ENCODE measurements at places on chromosomes 2 and 18.

DNA sequence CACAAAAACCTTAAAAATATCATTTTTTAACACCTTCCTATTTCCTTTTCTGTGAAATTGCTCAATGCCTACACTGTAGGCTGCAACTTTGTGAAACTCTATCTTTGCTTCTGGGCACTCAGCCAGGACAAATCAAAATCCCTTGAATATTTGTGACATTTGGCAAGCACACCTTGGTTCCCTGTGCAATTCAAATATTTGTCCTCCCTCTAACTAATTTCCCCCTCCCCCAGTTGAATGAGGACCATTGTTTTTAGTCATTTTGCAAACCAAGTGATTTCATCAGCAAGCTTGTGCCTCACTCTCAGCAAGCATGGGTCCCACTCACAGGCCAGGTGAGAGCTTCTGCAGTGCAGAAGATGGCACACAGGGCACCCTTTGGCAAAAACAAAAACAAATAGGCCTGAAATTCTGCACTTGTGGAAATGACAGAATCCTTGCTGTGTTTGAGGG is 541.5 kb downstream of the CNTNAP5 start:
- no peak for DNase-seq

GRCh38 chr2:172772633-172773032 is 37.0 kb downstream of the RAPGEF4 start:
- no peak for DNase-seq

DNA sequence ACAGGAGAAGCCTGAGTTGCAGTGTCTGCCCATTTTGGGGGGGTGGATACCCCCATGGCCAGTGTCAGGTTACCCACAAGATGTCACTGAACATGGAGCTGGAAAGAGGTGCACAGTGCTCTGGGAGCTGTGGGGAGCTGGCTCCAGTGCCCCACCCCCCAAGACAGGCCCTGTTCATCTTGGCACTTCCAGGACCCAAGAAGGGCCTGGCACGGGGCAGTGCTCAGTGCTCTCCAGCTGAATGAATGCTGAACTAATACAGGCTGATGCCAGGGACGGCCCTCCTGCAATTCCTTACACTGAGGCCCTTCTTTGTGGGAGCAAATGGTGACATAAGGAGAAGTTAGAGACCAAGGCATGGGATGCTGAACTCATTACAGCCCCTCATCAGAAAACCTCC is 163.4 kb upstream of the GLI2 start:
- DNase-seq, result no peak

DNA sequence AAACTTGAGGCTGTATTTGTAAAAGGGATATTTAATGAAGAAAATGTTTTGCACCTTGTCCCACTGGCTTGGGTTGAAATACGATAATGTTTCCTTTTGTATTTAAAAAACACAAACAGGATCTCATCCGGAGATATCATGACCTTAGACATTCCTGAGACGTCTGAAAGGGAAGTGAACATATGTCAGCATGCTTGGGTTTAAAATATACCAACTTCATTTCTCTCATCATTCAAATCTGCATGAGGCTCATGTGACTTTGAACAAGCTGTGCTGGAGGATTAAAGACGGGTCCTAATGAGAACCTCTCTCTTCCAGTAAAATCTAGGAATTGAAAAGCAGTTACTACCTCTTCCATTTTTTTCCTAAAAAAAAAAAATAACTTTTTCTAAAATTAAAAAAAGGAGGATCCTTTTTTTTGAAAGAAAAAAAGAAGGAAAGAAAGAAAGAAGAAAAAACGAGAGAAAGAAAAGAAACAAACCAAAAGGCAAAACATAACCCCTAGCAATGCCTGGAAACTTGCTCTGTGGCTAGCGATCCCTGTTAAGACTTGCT is 106.8 kb upstream of the ZFP36L2 start:
- DNase-seq, result no peak

- DNase-seq, result no peak
These were observed 56.2 kb upstream of the CCDC85A start for GRCh38 chr2:56127463-56128152.

- DNase-seq, result no peak
These were observed 200.3 kb downstream of the CD226 start for GRCh38 chr18:69747388-69747787.

GRCh38 chr2:44537264-44537663 is 175.5 kb downstream of the CAMKMT start:
- no peak for DNase-seq

DNA sequence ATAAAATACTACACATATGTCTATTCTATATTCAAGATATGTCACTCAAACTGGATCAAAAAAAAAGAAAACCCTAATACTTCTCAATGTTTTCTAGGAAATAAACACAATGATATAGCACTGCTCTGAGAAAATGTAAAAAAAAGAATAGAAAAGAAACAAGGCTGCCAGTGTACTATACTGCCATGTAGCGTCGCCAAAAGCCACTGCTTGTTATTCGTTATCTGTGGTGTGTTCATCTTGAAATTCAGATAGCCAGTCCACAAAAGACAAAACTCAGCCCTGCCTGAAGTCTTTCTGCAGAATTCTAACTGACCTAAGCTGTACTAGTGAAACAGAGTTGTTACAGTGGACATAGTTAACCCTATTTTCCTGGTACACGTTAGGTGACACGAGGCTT is 12.2 kb upstream of the YPEL5 start:
- DNase-seq, result no peak

GRCh38 chr2:73105511-73105971 is 7.2 kb downstream of the RAB11FIP5 start:
- DNase-seq, result no peak

GRCh38 chr2:47079515-47080412 is 75.3 kb downstream of the STPG4 start:
- DNase-seq, result no peak

DNA sequence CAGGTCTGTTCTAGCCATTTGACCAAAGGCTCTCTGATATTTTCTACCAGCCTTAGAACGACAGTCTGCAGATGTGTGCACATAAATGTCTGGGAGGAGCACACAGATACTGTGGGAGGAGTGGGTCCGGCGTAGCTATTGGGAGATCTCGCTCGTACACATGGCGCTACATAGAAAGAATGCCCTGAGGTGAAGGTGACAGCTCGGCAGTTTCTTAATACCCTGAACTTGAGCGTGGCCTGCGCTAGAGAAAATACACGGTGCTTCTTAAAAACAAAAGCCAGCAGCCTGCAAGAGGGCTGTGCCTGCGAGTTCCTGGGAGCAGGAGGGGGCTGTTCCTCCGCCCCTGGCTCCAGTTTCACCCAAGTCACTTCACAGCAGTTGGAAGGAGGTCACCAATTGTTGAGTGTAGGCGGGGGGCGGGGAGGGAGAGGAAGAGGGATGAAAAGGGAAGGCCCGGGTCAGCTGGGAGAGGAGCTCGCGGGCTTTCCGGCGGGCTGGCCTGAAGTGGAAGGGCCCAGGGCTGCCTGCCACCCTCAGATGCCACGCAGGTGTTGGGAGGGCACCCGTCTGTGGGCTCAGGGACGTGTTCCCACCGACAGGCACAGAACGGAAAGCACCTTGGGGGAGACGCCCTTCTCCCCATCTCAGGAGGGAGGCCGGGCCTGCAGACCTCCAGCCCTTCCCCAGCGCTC is 124.7 kb upstream of the ZNF516 start:
- no peak for DNase-seq

- DNase-seq, result no peak
These were observed 82.3 kb downstream of the VAPA start for GRCh38 chr18:9996094-9996493.

DNA sequence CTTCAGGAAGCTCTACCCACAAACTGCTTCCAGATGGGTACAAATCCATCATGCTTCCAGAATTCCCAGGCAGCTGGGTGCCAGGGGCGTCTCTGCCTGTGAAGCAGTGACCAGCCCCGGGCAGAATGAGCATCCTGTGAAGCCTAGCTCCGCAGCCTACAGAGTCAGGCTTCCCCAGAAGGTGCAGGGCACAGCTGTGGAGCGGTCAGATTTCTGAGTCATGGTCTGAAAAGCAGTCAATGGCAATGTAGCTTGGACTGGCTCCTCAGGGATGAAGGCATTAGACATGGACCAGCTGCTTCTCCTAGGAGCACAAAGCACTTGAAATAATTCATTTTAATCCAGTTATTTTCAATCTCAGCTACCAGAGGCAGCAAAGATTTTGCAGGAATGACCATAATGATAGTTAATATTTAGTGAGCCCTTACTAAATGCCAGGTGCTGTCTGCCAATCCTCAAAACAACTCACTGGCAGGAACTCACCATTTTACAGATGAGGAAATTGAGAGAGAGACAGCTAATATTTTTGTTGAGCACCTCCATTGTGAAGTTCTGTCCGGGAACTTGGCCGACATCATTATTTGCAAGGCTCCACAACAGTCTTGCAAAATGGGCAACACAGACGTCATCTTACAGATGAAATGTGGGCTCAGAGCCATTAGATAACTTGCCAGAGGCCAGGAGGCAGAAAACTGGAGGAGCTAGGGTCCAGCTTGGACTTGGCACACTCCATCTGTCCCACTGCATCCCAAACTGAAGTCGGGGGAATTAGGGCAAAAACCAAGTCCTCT is 31.7 kb downstream of the ACMSD start:
- no peak for DNase-seq

- peak; percentile 85 for DNase-seq
These were observed 1.4 kb upstream of the CD226 start for GRCh38 chr18:69948919-69949537.

DNA sequence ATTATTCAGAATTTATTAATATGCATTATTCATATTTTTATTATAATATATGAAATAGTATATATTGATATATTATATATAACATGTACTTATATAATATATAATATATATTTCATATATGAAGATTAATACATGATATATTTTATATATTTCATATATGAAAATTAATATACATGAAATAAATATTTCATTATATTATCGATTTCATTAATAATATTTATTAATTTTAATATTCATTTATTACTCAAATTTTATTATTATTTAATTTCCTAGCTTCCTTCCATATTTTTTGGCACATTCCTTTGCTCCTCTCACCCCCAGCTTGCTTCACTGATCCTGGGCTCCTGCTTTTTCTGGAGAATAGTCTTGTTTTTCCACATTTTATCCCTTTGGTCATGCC is 29.7 kb downstream of the CD8B2 start:
- DNase-seq, result no peak

- no peak for DNase-seq
These were observed 77.3 kb downstream of the CLIP4 start for GRCh38 chr2:29192526-29192925.

GRCh38 chr2:234404957-234405356 is 91.9 kb downstream of the ARL4C start:
- DNase-seq, result no peak

GRCh38 chr2:10447895-10448575 is at the start of gene ODC1:
Gene ODC1, minus strand, starts transcription at chr2:10448327. Its CDS starts 3,295 bp downstream, at chr2:10445032.
- peak; percentile 96 for DNase-seq

DNA sequence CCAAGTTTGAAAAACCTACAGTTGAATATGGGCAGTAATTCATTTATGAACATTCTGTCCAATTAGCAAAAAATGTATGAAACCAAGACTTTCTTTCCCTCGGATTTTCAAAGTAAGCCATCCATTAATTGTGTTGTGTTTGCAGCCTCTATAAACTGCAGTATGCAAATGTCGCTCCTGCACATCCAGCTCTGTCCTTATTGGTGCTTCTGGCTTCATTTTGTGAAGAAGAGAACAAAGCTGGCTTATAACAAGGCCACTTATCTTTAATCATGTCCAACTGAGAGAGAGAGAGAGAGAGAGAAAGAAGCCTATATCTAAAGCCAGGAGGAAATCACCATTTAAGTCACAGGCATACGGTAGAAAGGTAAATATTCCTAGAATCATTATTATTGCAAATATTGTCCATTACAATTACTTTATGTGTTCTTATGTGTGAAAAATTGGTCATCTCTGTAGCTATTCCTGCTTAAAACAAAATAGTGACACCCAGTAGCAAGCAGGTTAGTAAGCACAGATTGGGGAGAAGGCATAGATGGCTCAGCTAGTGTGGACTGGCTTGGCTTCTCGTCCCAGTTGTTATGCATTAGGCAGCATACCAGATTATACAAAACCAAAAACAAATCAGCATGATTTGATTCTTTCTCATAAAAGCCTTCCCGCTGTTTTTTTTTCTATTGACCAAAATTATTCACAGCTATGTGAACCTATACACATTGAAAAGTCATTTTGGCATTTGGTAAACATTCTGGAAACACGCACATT is 726.4 kb upstream of the SOX11 start:
- no peak for DNase-seq

- no peak for DNase-seq
These were observed 183.6 kb upstream of the MAP2 start for GRCh38 chr2:209240204-209240603.

- no peak for DNase-seq
These were observed 1.6 kb upstream of the ERMN start for GRCh38 chr2:157327200-157327599.

DNA sequence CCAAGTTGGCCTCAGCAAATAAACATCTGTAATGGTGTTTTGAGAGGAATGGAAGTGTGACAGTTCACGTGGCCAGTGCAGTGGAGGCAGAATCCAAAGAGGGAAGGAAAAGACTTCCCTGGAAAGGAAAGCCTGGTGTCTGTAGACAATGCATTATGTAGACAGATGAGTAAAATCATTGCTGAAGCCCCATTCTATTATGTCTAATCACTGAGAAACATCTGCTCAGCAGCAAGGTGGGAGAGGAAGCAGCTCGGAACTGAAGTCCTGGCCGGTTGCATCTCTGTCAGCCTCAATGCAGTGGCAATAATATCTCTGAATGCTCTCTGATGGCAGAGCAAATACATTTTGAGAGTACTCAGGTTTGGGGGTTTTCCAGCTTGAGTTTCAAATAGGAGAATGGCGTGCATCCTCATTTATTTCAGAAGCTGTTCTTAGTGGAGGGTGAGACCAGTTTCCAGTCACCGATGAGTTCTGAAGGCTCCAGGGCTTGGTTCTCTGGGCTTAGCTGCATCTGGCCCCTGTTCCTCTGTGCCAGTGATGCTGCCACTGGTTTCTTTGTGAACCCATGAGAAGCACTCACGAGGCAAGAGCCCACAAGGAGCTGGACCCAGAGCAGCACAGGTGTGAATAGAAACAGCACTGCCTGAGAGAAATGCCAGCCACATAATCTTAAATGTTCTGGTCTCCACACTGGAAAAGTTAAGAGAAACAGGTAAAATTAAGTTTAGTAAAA is 63.3 kb downstream of the RPIA start:
- no peak for DNase-seq

DNA sequence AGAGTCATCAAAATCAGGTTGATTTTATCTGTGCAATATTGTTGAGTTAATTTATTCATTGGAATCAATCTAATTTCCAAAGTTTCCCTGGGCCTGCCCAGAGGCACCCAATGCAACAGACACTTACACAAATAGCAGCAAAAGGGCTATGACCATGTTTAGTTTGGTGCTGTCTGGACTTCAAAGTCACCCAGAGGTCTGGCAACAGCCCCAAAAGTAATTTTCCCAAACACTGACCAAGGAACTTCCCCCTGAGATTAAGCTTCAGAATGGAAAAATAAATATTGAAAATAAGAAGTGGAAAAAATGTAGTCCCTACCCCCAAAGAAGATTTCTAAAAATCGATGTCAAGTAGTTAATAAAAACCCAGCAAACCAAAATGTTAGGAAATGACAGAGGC is 70.9 kb upstream of the RNF152 start:
- DNase-seq, result no peak

- no peak for DNase-seq
These were observed 163.3 kb upstream of the STK17B start for GRCh38 chr2:196334710-196335109.

GRCh38 chr2:201152999-201153815 is 29.7 kb upstream of the CASP10 start:
- DNase-seq, result no peak

- no peak for DNase-seq
These were observed 652 bp downstream of the SH3YL1 start for GRCh38 chr2:263022-263738.

Data from activated CD8-positive, alpha-beta memory T cell treated with anti-CD3 and anti-CD28 coated beads, Interleukin-2, amount 10 ng/mL, durations not matched to agents 7 days and 5 days (primary cell).